ENCODE measurements at places on chromosomes 2 and 18.

- DNase-seq = peak; percentile 44
Observed at GRCh38 chr2:28164280-28164801, 228.3 kb upstream of the FOSL2 start.

- DNase-seq = no peak
Observed at GRCh38 chr18:25134861-25135260, 217.1 kb downstream of the ZNF521 start.

GRCh38 chr2:238155761-238156694 is 2.7 kb upstream of the ERFE start:
- DNase-seq = no peak

- DNase-seq = no peak
Observed at GRCh38 chr2:235868645-235869044, 299.5 kb downstream of the GBX2 start.

DNA sequence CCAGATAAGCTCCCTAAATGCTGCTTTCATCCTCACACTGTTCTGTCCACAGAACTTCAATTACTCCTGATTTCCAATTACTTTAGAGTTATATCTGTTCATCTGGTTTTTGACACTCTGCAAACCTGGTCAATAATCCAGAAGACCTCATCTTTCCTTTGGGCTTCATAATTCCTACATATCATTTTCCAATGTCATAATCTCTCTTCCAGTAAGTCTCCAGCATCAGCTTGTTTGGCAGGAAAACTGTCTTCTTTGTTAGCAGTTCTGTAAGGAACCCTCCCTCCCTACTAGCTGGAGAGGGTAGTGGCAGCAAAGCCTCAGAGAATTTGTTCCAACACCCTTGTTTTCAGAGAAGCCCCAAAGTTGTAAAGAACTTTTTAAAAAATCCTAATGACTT is 11.9 kb upstream of the SLC14A1 start:
- no peak for DNase-seq

- no peak for DNase-seq
Observed at GRCh38 chr2:16226943-16227664, 286.8 kb downstream of the MYCN start.

- DNase-seq = peak; percentile 11
Observed at GRCh38 chr2:158539176-158540005, 82.6 kb downstream of the PKP4 start.

GRCh38 chr2:55922291-55922907 is 1.2 kb downstream of the EFEMP1 start:
- no peak for DNase-seq

- DNase-seq = no peak
Observed at GRCh38 chr2:217167531-217167930, 307.7 kb upstream of the TNP1 start.

- no peak for DNase-seq
Observed at GRCh38 chr2:226037526-226037925, 638.0 kb downstream of the NYAP2 start.

- no peak for DNase-seq
Observed at GRCh38 chr2:7956126-7956689, 725.6 kb upstream of the ID2 start.

DNA sequence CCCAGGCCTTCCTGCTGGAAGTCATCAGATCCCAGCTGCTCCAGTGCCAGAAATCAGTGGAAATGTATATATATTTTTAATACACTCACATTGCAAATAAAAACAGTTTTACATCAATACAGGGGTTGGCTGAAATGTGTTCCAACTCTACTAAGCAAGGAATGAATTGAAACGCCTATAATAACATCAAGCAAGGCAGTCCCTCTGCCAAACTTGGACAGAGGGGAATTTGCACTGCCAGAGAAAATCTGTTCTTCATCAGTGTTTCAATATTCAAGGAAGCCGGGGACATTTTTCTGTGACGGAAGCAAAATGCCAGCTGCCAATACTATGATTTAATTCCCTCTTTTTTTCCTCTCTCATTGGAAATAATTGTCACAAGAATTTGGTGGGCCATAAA is 335.3 kb downstream of the TNS1 start:
- DNase-seq = no peak

DNA sequence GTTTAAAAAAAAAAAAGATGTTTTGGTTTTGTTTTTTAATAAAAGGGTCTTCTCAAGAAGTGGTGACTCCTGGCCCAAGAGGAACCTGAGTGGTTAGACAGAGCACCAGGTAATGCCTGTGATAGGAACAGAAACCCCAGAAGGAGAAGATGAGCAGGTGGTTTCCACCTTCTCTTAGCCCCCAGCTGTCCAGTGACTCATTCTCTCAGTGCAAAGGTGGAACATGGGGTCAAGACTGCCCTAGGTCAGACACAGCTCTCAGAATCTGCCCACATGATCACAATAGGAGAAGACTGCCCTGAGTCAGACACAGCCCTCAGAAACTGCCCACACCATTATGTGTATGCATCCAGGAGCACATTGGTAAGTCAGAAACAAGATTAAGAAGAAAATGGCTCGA is 61.8 kb downstream of the TBC1D8 start:
- no peak for DNase-seq

- DNase-seq = no peak
Observed at GRCh38 chr18:28002841-28003240, 174.1 kb downstream of the CDH2 start.

DNA sequence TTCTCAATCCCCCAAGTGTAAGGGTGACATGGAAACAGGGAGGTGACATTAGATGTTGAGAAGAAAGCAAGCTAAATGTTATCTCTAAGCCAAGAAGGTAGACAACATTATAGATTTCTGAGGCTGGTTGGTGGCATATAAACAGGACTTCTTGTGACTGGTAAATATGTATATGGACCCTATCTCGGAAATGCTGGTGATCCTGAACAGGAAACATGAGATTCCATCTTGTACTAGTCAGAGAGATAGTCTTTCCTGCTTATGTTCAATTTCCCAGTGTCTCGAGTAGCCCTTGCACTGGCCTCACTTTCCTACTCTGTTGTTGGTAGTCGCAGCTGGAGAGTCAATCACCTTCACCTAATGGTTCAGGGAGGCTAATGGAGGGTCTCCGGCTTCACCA is 26.8 kb downstream of the MOGAT1 start:
- DNase-seq = no peak

DNA sequence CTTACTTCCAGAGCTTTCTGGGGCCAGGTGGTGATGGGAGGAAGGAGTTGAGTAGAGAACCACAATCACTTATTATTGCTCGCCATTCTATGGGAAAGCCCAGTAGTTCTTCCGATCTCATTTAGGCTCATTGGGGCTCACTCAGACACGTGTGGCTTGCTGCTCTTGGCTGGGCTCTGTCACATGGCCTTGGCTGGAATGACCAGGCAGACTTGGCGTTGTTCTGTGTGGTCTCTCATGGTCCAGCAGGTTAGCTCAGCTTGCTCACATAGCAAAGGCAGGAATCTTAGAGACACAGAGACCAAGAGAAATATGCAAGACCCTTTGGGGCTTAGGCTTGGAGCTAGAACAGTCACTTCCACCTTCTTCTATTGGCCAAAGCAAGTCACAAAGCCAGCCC is 261.2 kb downstream of the LOXHD1 start:
- no peak for DNase-seq

- no peak for DNase-seq
Observed at GRCh38 chr2:79090693-79091092, 2.9 kb upstream of the REG1B start.

DNA sequence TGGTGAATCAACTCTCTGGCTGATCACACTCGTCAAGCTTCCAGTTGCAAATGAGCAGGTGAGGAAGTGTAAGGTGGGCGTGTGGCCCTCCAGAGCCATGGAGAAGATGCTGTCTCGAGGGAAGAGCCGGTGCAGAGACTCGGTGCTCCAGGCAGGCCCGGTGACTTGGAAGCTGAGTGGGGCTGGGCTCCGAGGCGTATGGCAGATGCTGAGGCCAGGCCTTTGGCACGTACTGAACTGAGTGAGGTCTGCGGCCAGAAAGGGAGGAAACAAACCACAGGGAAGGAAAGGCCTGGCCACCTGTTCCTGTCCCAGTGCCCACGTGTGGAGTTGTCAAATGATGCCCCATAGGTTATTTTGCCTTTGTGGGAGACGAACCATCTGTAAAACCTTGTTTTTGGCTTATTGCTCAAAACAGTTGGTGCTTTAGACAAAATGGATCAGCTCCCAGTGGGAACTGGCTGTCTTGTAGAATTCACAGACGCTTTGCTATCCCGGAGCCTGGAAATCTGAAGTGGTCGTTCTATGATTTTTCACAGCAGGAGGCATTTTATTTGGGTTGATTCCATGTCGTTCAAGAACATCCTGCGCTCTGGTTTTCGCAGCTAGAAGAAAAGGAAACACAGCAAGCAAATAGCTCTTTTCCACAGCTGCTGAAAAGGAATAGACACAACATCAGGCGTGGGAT is 117.5 kb upstream of the TMEM18 start:
- DNase-seq = peak; percentile 32

GRCh38 chr18:28138816-28139215 is 38.1 kb downstream of the CDH2 start:
- DNase-seq = no peak

DNA sequence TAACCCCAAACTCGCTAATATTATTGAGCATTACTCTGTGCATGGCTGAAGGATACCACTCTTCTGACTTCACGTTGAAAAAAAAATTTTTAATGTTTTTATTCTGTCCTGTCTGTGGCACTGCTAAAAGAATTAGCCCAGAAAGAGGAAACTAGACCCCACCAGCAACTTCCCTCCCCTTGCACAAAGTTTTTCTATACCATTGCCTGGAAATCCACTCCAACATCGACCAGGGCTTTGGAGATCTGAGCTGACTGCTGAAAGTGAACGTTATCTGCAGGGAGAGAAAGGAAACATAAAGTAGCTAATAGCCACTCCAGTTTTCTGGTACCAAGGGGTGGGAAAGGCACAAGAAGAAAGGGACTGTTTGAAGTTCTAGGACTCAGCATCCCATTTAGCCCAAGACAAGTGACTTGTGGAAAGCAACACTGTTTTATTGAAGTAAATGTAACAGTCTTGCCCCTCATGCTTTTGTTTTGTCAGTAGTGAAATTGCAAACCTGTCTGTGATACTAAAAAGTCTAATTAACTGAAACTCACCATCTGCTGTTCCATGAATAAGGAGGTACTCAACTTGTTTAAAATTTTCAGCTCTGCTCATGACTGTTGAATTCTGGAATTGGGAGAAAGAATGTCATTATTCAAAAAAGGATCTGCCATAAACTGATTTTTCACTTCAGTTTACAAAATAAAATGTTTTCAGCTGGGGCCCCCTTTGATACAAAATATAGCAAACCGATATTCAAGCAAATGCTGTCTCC is 79.1 kb downstream of the DPP4 start:
- DNase-seq = no peak

DNA sequence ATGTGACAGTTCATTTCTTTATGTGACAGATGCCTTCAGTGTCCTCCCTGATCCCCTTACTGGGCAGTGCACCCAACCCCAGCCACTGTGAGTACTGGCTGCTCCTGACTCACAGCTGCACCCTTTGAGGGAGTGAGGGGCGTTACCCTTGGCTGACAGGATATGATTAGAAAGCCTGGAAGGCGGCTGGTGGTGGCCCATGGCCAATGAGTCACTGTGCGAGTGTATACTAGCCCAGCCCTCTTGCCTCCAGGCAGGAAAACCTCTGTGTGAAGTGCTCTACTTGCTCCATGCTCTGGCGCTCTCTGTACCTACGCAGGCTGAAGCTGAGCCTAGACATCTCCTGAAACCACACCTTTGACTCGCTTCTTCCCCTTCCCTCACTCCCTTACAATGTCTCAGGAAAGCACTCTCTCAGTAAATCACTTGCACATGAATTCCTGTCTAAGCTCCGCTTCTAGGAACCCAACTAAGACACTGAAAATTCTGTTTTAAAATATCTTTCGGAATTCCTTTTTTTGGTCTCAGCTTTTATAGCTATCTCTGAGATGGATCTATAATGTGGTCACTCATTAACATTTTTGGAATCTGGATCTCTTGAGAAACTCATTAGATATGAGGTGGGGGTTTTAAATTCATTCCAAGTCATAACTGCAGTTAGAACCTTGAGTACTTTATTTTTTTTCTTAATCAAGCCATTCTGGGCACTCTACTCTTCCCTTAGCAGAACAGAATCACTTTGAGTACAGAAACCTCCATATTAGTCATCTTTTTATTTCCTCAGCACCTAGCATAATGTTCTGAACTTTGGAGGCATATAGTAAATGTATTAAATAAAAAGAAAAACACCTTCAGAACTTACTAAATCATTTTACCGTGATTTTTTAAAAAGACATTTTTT is 25.3 kb upstream of the STAM2 start:
- DNase-seq = peak; percentile 42

GRCh38 chr2:105870062-105870461 is 125.3 kb downstream of the NCK2 start:
- DNase-seq = no peak

DNA sequence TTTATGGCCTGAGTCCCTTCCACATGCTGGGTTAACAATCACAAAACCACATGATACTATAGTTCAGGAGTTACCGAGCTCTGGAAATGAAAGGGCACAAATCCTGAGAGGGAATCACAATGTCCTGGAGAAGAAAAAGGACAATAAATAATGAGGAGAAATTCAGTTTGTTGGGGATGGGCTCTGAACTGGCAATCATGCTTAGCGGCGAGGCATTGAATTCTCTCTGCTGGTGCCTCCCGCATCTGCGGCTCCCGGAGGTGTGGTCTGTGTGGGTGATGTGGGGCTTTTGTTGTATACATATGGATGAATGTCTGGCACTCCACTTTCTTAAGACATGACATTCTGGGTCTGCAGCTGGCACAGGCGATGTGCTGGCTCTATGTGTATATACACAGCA is 46.1 kb downstream of the NRP2 start:
- DNase-seq = no peak

GRCh38 chr2:212956665-212957607 is 194.5 kb downstream of the IKZF2 start:
- DNase-seq = no peak

GRCh38 chr2:111653103-111653624 is 230.8 kb downstream of the ANAPC1 start:
- no peak for DNase-seq

DNA sequence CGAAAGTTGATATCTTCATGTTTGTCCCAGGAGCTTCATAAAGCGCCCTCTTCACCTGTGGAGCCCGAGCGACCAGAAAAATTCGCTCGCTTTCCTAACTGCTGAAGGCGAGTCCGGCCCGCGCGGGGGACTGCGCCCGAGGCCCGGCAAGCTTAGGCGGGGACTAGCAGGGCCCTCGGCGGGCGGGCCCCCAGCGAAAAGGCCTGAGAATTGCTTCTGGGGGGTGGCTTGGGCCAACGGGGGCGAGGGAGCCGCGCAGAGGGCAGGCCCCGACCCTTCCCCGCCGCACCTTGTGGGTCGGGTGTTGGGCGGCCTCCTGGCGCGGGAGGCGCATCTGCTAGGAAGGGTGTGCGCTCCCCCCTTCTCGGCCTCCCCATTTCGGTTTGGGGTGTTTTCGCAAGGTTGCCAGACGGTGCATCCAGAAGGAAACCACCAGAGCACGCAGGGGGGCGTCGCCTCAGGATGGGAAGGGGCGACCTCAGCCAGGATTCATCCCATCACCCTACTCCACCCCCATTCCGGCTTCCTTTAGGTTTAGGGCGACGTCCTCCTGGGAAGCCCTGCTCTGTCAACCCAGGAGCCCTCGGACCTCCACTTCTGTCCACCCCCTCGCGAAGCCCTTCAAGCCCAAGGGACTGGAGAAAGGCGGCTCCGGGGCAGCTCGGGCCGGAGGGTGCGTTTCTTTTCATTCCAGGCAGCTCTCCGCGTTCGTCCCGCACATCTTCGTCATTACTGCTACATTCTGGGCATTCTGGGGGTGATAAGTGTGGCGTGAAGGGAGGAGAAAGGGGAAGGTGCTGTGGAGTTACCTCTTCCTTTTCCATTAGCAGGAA is 9.1 kb downstream of the SP9 start:
- no peak for DNase-seq

GRCh38 chr2:180707175-180707883 is 273.1 kb upstream of the UBE2E3 start:
- DNase-seq = no peak

Measured in brain pericyte (primary cell).